ENCODE measurements at places on chromosomes 7 and 10.

DNA sequence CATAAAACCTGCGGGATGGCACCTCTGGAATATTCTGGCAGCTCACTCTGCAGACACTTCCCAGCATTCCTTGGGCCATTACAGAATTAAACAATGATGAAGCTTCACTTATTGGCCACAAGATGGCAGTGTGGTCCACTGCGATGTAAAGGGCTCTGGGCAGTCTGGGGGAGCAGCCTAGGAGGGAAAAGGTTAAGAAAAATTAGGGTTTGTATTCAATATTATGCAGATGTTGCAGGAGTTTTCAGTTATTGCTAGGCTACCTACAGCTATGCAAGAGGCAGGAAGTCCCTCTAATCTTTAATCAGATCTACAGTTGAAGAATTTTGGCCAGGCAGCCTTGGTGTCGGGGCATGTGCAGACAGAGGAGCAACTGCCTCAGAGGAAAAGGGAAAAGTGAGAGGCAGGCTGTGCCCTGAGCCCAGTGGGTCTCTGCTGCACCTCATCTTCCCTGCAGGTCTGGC, 233.2 kb upstream of the PRSS1 start:
- DNase-seq: no peak

DNA sequence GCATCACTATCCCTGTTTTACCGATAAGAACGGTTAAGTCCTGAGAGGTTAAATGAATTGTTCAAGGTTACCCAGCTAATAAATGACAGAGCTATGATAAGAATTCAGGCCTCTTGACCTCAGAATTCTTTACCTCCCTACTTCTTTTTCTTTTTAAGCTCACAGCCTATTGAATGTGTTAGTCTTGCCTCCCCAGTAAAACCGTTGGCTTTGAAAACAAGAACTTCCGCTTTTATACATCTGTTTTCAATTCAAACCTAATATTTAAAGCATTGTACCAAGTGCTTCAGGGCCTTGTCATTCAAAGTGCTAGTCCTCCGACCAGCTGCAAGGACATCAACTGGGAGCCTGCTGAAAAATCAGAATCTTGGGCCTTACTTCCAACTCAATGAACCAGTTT, 15.6 kb downstream of the SEC31B start:
- DNase-seq: no peak

DNA sequence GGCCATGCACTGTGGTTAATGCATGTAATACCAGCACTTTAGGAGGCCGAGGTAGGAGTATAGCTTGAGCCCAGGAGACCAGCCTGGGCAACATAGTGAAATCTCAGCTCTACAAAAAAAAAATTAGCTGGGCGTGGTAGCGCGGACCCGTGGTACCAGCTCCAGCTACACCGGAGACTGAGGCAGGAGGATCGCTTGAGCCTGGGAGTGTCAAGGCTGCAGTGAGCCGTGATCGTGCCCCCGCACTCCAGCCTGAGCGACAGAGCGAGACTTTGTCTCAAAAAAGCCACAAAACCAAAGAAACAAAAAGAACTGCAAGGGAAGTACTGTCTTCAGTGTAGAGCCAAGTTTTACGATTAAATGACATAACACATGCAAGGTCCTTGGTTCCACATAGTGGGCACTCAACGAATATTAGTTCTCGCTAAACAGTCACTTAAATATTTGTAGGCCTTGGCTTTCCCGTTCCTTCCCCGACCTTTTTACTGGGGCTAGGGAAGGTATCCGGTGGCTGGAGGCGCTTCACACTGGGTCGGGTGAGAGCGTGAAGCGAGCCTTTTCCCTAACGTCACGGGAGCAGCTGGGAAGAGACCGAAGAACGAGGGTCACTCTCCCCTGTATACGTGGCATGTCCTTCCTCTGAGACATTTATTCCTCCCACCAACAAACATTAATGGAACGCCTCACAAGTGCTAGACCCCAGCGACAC, 993 bp upstream of the SND1 start:
- DNase-seq: peak; percentile 33

- DNase-seq: no peak
Observed at GRCh38 chr7:155793720-155794119, 18.5 kb downstream of the SHH start.

DNA sequence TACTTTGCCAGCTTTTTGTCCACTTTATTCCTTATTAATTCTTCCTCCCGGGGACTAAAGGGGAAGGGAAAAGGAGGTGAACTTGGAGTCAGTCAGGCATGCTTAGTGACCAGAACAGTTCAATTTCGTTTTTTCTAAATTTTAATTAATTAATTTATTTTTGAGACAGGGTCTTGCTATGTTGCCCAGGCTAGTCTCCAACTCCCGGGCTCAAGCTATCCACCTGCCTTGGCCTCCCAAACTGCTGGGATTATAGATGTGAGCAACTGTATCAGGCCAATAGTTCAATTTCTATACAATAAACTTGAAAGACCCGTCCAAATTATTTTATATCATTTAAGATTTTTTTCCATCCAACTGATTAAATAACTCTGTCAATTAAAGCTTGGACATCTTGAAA, 1.3 kb upstream of the SLF2 start:
- DNase-seq: no peak
